Activated CD8-positive, alpha-beta T cell treated with anti-CD3 and anti-CD28 coated beads for 36 hours (primary cell): ENCODE measurements at places on chromosomes 5 and 9. TPM values are rescaled to one million over a fixed set of nuclear protein-coding genes. Genes with fewer than 3 reads are reported as not detected.

Gene CRB2
- total RNA-seq, result not detected

Gene BTNL8
- total RNA-seq, result not detected

Gene SDHA
- total RNA-seq, result 149 TPM

Gene PROB1
- 4.1 TPM for total RNA-seq

Gene GRM6
- total RNA-seq, result not detected

Gene UBE2QL1
- total RNA-seq, result not detected

GRCh38 chr5:149421834-149422233, 42.7 kb upstream of the IL17B start:
- DNase-seq, result no peak

- DNase-seq, result no peak
Measured at GRCh38 chr9:94822273-94822672, 95.8 kb downstream of the AOPEP start.

DNA sequence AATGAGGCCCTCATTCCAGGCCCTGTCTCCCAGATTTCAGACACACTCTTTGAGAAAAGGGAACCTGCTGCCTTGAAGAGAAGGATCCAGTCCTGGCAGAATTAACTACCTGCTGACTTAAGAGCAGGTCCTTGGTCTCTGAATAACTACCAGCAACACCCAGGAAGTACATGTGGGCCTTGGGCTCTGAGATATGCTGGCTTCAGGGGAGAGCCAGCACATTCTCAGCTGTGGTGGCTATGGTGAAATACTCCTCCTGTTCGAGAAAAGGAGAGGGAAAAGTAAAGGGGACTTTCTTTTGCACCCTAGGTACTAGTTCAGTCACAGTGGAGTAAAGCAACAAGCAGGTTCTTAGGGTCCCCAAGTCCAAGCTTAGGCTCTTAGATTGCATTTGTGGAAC, 120.0 kb downstream of the HMHB1 start:
- no peak for DNase-seq

- no peak for DNase-seq
Measured at GRCh38 chr5:89954916-89955315, 454.6 kb downstream of the CETN3 start.

DNA sequence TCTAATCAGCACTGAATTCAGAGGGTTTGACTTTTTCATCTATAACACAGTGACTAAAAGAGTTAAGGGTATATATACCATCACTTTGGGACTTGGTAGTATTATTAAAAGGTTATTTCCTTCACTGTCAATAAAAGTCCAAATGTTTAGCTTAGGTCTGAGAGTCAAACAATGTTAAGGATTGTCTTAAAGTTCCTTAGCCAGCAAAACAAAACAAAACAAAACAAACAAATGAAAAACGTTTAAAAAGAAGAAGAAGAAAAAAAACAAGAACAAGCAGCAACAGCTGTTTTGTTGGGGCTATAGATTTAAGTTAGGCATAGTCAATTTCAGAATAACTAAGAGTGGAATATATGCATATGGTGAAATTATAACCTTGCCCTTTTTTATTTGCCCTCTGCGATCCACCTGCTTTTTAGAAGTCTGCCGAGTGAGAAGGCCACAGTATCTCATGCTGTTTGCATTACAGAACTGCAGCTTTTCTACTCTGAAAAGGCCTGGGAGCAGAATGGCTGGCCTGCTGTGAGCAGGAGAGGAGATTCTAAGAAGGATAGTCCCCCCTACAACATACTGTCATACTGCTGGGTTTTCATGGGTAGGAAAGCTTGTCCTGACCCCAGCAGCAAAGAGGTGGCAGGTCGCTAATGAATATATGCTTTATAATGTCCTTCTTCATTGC, 141.7 kb downstream of the NTRK2 start:
- no peak for DNase-seq

GRCh38 chr5:104355350-104355749, 792.8 kb upstream of the NUDT12 start:
- DNase-seq, result no peak

DNA sequence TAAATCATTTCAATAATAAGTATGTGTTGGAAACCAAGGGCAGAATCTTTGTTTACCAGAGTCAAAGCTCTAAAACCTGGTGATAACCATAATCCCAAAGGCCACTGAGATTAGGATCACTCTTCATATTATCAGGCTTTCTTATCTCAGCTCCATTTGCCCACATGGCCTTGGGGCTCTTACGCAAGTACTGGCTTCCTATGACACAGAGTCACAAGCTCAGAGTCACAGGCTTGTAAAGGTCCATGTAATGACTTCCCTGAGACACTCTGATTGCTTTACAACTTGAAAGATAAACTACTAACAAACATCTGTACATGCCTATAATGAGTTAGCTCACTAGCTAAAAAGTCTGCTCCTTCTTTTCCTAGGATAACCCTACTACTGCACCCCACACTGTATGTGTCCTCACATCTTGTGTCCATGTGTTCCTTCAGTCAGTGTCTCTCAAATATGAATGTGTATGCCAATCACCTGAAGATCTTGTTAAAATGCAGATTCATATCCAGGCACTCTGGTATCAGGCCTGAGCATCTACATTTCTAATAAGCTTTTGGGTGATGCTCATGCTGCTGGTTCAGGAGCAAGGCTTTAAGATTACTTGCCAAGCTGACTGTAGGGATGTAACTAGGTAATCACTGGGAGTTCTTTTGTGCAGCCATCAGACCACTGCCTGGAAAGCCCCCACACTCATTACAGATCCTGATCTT, 28.4 kb downstream of the SEMA6A start:
- no peak for DNase-seq

DNA sequence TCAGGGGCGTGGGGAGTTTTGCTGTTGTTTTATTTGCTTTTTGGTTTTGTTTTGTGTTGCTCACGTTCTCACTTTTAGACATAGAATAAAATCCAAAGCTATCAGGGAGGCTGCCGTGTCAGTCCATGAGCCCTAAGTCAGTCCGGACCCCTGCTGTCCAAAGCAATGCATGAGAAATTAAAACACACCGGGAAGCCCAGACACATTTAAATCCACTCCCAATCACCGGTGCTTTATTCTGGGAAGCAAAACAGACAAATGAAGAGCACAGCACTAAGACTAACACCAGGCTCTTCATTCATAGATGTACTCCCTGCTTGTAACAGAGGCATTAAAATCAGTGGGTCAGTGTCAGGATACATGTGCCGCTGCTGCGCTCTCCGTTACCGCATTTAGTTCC, 180.9 kb downstream of the IRX2 start:
- no peak for DNase-seq

DNA sequence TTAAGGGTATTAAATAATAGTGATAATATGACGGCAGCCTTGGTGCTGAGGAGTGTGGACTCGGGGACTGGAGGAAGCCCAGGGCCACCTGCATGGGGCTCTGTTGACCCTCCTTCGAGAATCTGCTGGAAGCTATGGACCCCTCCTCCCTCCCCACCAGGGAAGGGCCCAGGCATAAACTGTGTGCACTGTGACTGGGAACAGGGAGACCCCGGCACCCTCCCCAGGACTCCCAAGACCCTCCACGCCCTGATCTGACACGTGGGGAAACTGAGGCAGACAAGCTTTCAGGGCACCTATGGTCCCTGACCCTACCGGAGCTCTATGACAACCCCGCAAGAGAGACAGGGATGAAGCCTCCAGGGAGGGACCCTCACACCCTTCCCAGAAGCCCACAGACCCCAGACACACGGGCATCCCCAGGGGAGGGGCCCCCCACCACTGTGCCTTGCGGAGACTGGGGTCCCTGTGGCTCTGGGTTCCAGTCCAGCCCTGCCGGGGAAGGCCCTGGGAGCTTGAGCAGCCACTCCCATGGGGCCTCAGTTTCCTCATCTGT, 6.5 kb upstream of the EGFL7 start:
- no peak for DNase-seq
